ENCODE measurements at places on chromosomes 3 and 15.

DNA sequence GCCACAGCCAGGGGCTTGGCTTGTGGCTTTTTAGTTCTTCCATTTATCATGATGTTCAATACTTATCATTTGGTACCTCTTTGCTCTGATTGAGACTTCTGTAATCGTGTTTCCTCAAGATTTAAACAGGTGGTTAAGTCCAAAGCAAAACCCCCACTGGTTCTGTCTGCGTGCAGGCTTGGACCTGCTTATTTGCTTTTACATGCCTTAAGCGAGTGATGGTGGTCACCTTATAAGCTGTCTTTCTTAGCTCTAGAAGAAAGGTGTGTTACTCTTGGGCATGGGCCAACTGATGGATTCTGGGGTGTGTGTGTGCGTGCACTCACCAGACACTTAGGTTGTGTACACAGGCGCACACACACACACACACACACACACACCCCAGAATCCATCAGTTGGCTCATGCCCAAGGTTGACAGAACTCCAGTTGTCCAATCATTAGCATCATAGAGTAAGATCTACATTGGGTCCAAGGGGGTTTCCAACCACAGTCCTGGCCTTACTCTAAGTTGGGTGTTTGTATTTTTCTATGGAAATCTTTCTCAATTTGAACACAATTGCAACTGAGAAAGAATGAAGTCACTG is 1.2 kb downstream of the MYZAP start:
- no peaks in the 10 kb centered on the region for H3K27me3 ChIP-seq
- H3K27ac ChIP-seq, result peak overlapping the region; percentile 94
- H3K4me3 ChIP-seq, result peak overlapping the region; percentile 51
- no peaks in the 10 kb centered on the region for H3K36me3 ChIP-seq
- no peak for DNase-seq

DNA sequence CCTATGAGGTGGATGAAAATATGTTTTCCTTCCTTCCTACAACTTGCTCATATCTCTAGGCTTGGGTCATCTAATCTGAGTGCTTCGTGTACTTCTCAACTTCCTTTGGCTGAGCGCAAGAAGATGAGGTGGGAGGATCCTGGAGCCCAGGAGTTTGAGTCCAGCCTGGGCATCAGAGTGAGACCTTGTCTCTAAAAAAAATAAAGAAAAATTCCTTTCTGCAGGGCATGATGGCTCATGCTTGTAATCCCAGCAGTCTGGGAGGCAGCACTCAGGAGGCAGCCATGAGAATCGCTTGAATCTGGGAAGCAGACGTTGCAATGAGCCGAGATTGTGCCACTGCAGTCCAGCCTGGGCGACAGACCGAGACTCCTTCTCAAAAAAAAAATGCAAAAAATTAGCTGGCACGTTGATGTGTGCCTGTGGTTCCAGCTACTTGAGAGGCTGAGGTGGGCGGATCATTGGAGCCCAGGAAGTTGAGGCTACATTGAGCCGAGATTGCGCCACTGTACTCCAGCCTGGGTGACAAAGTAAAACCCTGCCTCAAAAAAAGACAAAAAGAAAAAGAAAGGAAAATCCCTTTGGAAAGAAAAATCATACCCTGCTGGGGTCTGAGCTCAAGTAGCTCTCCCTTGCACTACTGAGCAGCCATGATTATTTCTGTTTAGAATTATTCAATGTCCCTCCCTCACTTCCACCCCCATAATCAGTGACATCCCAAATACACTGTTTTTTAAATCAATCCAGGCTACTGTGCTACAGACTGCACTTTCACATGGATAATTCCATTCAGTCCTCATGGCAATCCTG is 28.0 kb upstream of the RAB11A start:
- DNase-seq, result no peak
- H3K27ac ChIP-seq, result no peak overlapping the region
- H3K4me3 ChIP-seq, result no peak overlapping the region
- H3K4me1 ChIP-seq, result peaks cover 7% of the 10 kb centered on the region
- no peaks in the 10 kb centered on the region for H3K36me3 ChIP-seq
- no peaks in the 10 kb centered on the region for H3K27me3 ChIP-seq

GRCh38 chr15:69893863-69894262 is 203.9 kb downstream of the TLE3 start:
- no peaks in the 10 kb centered on the region for H3K4me1 ChIP-seq
- DNase-seq, result peak; percentile 85
- no peak overlapping the region for H3K27ac ChIP-seq
- H3K4me3 ChIP-seq, result no peak overlapping the region
- H3K27me3 ChIP-seq, result no peaks in the 10 kb centered on the region
- no peaks in the 10 kb centered on the region for H3K36me3 ChIP-seq

DNA sequence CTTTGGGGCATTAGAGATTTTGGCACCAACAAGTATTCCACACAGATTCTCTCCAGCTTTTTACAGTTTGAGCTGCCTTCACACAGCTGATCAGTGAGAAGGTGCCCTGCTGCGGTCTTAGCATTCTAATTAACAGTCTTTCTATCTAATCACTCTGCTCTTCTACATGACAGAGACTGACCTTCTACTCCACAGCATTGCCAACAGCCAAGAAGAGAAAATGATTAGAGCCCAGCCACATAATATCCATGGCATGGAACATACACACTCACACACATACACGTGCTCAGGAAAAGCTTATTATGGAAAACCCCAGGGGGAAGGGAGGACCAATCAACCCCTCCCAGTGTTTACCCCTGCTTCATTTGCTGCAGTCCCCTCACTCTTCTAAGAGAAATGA is 76.1 kb upstream of the PPP2R3A start:
- no peaks in the 10 kb centered on the region for H3K4me1 ChIP-seq
- no peaks in the 10 kb centered on the region for H3K27me3 ChIP-seq
- no peak for DNase-seq
- H3K27ac ChIP-seq, result no peak overlapping the region
- no peaks in the 10 kb centered on the region for H3K36me3 ChIP-seq
- H3K4me3 ChIP-seq, result no peak overlapping the region

- DNase-seq, result no peak
- no peaks in the 10 kb centered on the region for H3K4me1 ChIP-seq
- no peak overlapping the region for H3K4me3 ChIP-seq
- H3K27me3 ChIP-seq, result no peaks in the 10 kb centered on the region
- H3K36me3 ChIP-seq, result peaks cover 30% of the 10 kb centered on the region
Measured at GRCh38 chr3:47092090-47092489, 71.8 kb downstream of the SETD2 start.

GRCh38 chr3:57009367-57009766 is 51.1 kb upstream of the SPATA12 start:
- no peak for DNase-seq
- no peaks in the 10 kb centered on the region for H3K27me3 ChIP-seq
- peaks cover 29% of the 10 kb centered on the region for H3K4me1 ChIP-seq
- H3K4me3 ChIP-seq, result no peak overlapping the region

DNA sequence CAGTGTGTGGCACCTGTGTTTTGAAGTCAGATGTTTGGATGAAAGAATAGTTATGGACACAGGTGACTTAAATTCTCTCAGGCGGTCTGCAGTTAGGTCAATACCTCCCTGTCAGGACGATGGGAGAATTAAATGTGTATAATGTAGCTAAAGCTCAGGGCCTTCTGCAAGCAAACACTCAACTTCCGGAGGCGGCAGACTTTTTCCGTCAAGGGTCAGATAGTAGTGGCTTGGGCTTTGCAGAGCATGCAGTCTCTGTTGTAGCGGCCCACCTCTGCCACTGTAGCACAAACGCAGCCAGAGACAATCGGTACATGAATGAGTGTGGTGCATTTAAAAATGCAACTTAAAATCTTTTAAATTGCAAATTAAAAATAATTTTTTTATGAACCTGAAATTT is 47.4 kb downstream of the CMTM8 start:
- H3K36me3 ChIP-seq, result no peaks in the 10 kb centered on the region
- DNase-seq, result peak; percentile 12
- H3K27me3 ChIP-seq, result no peaks in the 10 kb centered on the region
- H3K4me3 ChIP-seq, result no peak overlapping the region
- no peaks in the 10 kb centered on the region for H3K4me1 ChIP-seq

GRCh38 chr3:161081633-161082032 is 23.5 kb downstream of the B3GALNT1 start:
- DNase-seq, result peak; percentile 27
- H3K4me3 ChIP-seq, result no peak overlapping the region
- H3K27me3 ChIP-seq, result no peaks in the 10 kb centered on the region
- H3K4me1 ChIP-seq, result no peaks in the 10 kb centered on the region
- H3K27ac ChIP-seq, result no peak overlapping the region

- DNase-seq, result no peak
- H3K27me3 ChIP-seq, result no peaks in the 10 kb centered on the region
- H3K36me3 ChIP-seq, result no peaks in the 10 kb centered on the region
- no peak overlapping the region for H3K27ac ChIP-seq
- H3K4me1 ChIP-seq, result peaks cover 13% of the 10 kb centered on the region
- H3K4me3 ChIP-seq, result no peak overlapping the region
Measured at GRCh38 chr15:39177561-39177960, 403.3 kb upstream of the THBS1 start.

DNA sequence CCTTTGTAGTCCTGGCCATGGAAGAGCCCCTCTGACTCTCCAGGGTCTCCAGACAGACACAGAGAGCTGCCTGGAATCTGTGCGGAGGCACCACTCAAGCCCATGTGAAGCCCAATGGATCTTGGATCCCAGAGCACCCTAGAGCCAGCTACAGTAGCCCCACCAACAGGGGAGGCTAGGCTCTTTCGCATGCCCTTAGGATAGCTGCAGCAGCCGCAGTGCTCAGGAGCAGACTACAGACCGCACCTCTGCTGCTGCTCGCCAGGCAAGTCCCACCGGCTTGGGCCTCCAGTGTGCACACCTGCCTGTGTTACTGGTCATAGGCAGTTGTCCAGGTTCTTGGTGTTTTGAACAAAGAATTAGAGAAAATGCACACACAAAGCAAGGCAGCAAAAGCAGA is 131.6 kb downstream of the SPATA16 start:
- no peak overlapping the region for H3K4me3 ChIP-seq
- DNase-seq, result no peak

DNA sequence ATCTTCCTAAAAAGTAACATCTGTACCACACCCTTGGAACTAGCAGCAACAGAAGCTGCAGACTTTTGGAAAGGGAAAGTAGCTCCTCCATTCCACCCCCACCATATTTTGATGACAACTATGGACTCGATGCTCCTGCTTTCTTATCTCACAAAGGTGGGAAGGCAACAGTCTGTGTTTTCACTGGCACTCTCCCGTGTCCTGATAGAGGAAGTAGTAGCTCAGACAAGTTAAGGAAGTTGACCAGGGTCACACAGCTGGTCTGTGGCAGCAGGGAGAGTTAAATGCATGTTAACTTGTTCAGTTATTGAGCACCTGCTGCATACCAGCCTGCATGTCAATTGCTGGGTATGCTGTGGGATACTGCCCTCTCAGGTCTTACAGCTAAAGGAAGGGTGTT is 33.1 kb downstream of the BHLHE40 start:
- H3K27me3 ChIP-seq, result peaks cover 51% of the 10 kb centered on the region
- no peak overlapping the region for H3K4me3 ChIP-seq
- DNase-seq, result no peak

DNA sequence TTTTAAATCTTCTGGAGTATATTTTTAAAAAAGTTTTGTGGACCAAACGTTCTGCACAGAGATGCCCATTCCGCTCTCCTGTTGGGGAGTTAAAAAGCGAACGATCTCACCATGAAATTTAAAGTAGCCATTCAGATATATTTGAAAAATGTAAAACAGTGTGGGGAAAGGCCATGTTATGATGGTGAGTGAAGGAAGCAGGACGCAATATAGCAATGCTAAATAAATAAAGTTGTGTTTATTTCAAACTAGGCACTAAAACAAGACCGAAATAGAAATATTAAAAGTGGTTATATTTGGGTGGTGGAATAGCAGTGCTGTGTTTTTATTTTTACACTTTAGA is 327 bp upstream of the CCDC13 start:
- no peaks in the 10 kb centered on the region for H3K27me3 ChIP-seq
- H3K36me3 ChIP-seq, result peaks cover 4% of the 10 kb centered on the region
- H3K4me1 ChIP-seq, result no peaks in the 10 kb centered on the region
- no peak overlapping the region for H3K27ac ChIP-seq
- no peak for DNase-seq
- H3K4me3 ChIP-seq, result peak overlapping the region; percentile 39

GRCh38 chr15:97406841-97407240 is 553.7 kb upstream of the ARRDC4 start:
- no peaks in the 10 kb centered on the region for H3K4me1 ChIP-seq
- H3K27ac ChIP-seq, result no peak overlapping the region
- H3K36me3 ChIP-seq, result no peaks in the 10 kb centered on the region
- DNase-seq, result no peak
- no peak overlapping the region for H3K4me3 ChIP-seq
- no peaks in the 10 kb centered on the region for H3K27me3 ChIP-seq

DNA sequence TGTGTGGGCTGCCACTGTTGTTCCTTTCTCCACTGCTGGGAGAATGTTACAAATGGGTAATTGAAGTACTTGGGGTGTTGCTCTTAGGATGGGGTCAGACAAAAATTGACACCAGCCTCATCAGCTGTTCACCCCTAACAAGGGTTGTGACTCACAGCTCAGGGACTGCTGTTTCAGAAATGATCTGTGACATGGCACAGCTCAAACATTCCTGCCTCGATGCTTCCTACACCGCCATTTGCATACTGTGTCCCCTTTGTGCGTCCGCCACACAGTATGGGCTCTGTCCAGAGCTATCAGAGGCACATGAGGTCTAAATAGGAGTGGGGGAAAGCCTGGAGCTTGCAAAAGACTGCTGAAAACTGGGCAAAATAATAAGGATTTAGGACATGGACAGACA is 43.9 kb downstream of the CCNL1 start:
- no peaks in the 10 kb centered on the region for H3K36me3 ChIP-seq
- DNase-seq, result no peak
- H3K4me3 ChIP-seq, result no peak overlapping the region

DNA sequence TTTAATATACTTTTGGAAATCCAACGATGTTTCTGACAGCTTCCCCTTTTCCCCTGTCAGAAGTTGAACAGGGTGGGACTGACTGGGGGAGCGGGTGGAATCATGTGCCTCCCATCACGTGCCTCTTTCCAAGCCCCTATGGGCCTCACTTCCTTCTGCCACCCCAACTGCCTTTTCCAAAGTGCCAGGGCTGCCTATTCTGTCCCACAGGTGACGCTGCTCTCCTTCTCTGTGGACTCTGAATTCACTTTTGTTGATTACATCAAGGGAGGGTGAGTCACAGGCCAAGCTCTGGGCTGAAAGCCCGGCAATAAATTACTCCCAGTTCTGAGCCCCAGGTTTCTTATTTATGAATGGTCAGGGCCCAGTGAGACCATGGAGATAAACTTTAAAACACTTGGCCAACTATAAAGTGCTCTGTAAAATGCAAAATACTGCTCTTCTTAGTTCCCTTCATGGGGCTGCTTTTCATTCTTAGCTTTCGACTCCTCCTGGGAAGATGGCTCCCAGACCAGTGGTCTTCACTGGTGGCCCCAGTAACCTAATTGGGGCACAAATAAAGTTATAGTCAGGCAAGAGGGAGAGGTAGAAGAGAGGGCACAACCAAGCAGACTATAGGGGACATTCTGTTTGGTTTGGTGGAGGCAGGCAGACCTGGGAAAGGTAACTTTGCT is 12.3 kb downstream of the CPNE9 start:
- no peak overlapping the region for H3K4me3 ChIP-seq
- no peak overlapping the region for H3K27ac ChIP-seq
- H3K27me3 ChIP-seq, result no peaks in the 10 kb centered on the region

All from cardiac muscle cell (in vitro differentiated cells and primary cell).